Activated gamma-delta T cell (primary cell): ENCODE measurements at places on chromosomes 11 and 22.

DNA sequence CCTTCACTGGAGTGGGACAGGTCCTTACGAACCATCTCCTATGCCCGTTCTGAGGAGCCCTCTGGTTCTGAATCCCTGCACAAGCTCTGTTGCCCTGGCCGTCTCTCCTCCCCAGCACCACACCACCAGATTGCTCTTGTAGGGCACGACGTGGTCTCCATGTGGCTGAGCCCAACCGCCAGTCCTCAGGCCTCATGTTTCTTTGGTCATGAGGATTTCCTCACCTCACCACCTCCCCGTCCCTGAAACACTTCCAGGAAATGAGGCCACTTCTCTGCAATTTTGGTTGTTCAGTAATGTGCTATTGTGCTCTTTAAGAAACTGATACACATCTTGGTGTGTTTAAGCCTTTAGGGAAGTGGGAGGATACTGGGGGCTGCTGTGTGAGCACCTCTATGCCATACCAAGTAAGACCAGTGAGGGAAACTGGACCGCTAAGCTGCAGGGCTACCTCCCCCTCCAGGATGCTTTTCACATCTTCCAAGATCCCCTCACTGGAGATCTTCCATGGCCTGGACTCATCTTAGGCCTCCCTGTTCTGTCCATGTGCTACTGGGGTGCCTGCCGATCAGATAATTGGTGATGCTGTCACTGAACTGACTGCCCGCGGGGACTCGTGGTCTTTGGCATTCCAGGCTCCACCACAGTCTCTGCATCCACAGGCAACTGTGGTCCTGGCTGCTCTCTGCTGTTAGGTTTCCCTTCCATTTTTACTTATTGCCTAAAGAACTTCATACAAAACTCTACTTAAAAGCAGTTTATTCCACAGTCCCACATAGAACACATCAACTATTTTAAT, 21.9 kb downstream of the DRICH1 start:
- DNase-seq = no peak

GRCh38 chr22:32205974-32206773, 1.3 kb upstream of the RFPL2 start:
- no peak for DNase-seq

DNA sequence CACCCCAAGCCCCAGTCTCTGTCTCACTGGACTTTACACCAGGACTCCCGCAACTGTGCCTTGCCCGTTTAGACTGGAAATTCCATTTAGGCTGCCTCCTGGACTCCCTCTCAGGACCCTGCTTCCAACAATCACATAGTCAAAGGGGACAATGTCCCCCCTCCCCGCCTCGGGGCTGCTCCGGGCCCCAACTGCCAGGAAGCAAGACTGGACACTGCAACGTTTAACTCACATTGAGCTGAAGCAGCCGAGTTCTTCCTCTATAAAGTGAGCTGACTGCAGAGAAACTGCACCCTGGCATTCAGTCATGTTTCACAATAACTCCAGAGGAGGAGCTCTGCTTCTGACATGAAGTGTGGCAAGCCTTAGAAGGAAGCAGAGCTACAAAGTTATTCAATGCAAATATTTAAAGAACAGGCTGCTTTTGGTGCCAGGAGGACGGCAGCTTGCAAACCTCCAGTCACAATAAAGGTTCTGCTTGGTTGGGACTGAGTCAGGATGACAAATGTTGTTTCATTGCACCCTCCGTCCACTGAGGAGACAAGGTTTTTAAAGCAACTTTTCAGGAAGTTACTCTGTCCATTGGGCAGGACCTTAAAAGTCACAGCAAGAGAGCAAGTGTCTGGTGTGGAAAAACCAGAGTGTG, 19.9 kb downstream of the PACSIN2 start:
- DNase-seq = no peak

GRCh38 chr11:128904303-128904655, 13.1 kb downstream of the KCNJ5 start:
- DNase-seq = no peak

DNA sequence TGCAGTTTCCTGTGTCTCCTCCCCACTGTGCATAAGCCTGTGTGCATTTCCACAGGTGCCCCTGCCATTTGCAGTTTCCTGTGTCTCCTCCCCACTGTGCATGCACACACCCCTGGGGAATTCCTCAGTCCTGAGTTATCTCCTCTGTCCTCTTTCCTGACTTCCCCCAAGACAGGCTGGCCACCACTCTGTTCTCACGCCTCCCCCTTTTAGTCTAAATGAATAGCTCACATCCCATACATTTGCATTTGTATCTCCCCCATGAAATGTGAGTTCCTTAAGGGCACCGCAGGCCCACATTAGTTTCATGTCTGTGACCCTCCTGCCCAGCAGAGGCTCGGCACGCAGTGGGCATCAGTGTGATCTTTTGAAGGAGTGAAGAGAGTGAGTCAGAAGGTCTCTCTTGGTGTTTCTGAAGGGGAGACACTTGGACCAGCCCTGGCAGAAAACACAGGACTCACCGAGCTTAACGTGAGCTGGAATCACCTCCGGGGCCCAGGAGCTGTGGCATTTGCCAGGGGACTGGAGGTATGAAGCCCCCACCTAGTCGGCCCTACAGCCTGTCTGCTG, 6.2 kb downstream of the LRRC74B start:
- DNase-seq = no peak

- peak; percentile 40 for DNase-seq
Measured at GRCh38 chr22:37498289-37498909, 12.2 kb upstream of the MFNG start.

DNA sequence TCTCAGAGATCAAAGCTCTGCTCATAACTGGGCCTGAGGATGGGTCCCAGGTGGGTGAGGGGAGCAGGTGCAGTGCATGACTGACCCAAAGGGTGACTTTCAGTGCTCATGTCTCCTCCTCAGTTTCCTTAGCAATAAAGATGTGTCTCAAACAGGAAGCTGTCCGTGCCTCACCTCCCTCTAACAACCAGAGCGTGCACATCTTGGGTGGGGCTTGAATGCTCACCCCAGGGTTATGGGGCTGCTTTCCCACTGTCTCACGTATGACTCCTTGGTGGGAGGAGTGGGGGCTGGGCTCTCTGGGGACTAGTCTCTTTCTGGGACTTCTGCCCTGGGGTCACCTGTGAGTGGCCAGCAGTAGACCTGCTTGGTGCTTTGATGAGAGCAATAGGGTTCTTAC, 53.9 kb upstream of the PHOX2A start:
- no peak for DNase-seq

DNA sequence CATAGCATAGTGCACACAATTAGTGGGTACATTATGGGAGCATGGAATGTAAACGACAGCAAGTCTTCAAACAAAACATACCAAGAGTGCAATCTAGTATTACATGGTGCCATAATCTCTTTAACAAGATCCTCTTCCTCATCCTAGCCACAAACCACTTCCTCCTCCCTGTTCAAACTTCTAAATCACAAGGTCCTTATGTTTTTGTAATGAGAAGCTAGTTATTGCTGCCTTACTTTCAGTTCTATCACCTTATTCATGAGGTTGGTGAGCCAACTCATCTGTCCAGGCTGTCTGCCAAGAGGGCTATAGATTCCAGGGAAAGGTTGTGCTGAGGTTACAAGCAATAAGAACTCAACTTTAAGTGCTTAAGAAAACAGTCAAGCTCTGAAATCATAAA, 195.4 kb upstream of the ARHGAP20 start:
- DNase-seq = no peak

DNA sequence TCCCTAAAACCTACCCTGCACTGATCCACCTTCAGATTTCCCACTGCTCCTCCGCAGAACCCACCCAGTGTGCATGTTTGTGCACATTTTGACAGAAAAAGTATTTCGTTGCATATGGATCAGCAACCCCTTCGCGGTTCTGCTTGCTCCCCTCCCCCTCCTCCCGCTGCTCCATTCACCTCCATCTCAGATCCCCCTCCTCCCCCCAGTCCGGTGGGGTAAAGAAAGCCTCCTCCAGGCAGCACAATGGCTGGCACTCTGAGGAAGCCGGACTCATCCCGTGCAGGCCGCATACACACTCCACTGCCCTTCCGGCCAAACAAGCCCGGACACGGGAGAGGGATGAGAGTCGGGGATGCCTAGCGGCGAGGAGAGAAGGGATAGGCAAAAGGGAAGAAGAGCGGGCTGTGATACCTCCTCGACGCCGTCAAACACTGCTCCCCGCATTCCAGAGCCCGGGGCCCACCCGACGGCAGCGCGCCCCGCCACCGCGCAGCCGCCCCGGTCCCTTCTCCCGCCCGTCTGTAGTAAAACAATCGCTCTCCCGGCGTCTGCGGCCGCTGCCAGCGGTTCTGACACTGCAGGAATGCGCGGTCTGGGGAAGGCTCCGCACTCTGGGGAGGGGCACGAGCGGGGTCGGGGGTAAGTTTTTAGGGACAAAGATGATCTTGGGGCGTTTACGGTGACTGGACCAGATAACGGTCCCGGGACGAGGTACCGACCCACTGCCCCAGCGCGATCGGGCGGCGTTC, 915 bp downstream of the FEZ1 start:
- no peak for DNase-seq

DNA sequence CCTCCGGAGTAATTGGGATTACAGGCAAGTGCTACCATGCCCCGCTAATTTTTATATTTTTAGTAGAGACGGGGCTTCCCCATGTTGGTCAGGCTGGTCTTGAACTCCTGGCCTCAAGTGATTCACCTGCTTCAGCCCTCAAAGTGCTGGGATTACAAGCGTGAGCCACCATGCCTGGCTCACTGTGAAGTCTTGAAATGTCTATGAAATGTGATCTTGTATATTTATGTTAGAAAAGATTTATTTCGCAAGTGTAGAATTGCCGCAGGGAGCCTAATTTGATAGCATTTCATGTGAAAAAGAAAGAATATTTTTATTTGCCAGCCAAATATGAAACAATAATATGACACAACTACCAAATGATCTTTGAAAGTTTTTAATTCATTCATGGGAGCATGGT, 52.1 kb downstream of the GRAMD1B start:
- no peak for DNase-seq
